MM.1S (cell line): ENCODE measurements at places on chromosomes 11 and 22.

GRCh38 chr11:15071556-15072255 is 1.7 kb upstream of the CALCB start:
- H3K4me1 ChIP-seq = peaks cover 6% of the 10 kb centered on the region; the same call in 1 of the 2 replicates
- H3K4me3 ChIP-seq = no peak overlapping the region
- H3K27me3 ChIP-seq = no peaks in the 10 kb centered on the region

DNA sequence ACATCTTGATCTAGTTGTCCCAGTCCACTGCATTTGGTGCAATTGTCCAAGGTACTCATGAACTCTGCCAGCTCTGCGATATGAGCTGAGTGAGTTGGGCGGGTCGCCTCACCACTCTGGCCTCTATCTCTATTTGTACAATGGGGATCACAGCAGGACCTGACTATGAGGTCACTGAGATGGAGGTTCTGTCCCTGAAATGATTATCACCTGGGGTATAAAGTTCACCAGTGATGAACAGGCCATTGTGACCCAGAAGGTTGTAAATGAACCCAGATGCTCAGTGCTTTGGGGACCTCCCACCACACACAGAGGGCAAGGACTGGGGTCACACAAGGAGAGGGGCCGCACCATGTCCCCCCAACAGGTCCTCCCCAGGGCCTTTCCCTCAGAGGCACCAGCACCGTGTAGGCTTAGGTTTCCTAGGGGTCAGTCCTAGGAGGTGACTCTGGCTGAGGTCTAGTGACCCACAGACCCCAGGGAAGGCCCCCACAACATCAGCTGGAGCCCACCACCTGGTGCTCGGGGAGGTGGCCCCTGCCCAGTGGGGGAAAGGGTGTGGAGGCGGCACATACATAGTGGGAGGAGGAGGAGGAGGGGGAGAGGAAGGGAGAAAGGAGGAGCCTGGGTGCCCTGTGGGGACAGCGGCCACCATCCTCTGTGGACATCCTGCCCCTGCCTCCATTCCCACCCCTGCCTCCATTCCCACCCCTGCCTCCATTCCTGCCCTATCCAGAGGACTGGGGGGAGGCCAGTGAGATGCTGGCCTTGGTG is 25.0 kb upstream of the IGLL1 start:
- no peak for DNase-seq
- no peaks in the 10 kb centered on the region for H3K27me3 ChIP-seq
- H3K36me3 ChIP-seq = no peaks in the 10 kb centered on the region
- H3K27ac ChIP-seq = no peak overlapping the region
- no peak overlapping the region for H3K4me3 ChIP-seq
- no peaks in the 10 kb centered on the region for H3K4me1 ChIP-seq

DNA sequence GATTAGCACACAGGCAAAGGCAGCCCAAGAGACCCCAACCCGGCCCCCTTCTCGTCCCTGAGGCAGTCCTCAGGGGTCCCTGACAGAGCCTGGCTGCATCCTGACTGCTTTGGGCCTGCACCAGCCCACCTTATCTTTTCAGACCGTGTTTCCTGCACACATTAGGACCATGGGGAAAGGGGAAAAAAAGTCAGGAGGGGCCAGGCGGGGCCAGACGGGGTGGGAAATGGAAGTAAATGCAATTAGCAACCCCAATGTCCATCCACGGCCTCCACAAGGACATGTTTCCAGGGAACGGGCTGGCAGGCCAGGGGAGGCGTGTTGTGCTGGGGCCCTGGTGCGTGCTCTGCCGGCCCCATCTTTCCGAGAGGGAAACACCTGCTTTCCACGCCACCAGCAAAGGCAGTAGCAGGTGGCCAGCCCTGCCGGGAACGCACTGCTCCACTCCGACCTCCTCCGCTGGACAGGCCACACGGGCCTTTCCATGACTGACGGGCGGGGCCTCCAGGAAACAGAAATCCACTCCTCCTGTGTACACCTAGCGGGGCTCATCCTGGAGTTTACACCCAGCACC is 7.4 kb downstream of the EHD1 start:
- DNase-seq = no peak
- no peaks in the 10 kb centered on the region for H3K36me3 ChIP-seq
- peaks cover 10% of the 10 kb centered on the region for H3K4me1 ChIP-seq
- no peak overlapping the region for H3K27ac ChIP-seq

DNA sequence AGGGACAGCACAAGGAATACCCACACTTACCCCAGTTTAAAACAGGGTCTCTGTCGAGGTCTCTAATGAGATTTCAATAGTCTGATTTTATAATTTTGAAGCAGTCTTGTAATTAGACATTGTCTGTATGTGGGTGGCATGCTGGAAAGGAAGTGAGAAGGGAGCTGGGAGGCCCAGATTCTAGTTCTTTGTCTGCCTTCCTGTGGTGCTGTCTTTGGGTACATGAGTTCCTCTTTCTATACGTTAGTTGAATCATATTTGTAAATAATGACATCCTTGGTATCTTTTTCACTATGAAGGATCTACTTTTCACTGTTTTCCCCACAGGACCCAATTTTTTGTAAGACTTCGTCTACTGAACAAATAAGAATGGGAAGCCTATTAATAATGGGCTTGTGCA is 42.0 kb upstream of the TENM4 start:
- H3K27ac ChIP-seq = no peak overlapping the region
- peaks cover 48% of the 10 kb centered on the region for H3K4me1 ChIP-seq
- H3K27me3 ChIP-seq = no peaks in the 10 kb centered on the region
- H3K4me3 ChIP-seq = no peak overlapping the region
- DNase-seq = peak; percentile 20

- H3K4me1 ChIP-seq = peaks cover 3% of the 10 kb centered on the region; the same call in 1 of the 2 replicates
- no peak overlapping the region for H3K27ac ChIP-seq
- no peak for DNase-seq
Measured at GRCh38 chr22:16866167-16866566, 41.0 kb upstream of the XKR3 start.

- no peak for DNase-seq
- H3K27me3 ChIP-seq = no peaks in the 10 kb centered on the region
- no peaks in the 10 kb centered on the region for H3K36me3 ChIP-seq
Measured at GRCh38 chr11:15200696-15201095, 86.0 kb downstream of the INSC start.

GRCh38 chr22:48857202-48857805 is 970.4 kb downstream of the BRD1 start:
- no peaks in the 10 kb centered on the region for H3K36me3 ChIP-seq
- peaks cover 70% of the 10 kb centered on the region for H3K27me3 ChIP-seq
- H3K27ac ChIP-seq = no peak overlapping the region
- H3K4me1 ChIP-seq = no peaks in the 10 kb centered on the region
- no peak for DNase-seq
- H3K4me3 ChIP-seq = no peak overlapping the region

DNA sequence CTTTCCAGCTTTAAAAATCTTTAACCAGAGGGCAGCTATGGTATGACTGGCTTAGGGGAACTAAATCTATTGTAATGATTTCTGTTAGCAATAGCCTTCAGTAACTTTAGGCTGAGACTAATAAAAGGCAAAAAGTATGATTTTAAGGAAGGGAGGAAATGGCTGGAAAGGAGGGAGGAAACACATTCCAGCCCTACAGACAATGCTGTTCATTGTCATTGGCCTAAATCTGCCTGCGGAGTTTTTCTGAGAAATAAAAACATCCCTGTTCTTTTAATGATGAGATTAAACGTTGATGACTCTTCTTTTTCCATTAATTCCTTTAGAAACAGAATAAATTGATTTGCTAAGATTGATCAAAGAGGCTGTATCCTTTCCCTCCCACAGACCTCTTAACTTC is 99.6 kb upstream of the GRAMD1B start:
- H3K4me3 ChIP-seq = no peak overlapping the region
- H3K27ac ChIP-seq = no peak overlapping the region
- no peaks in the 10 kb centered on the region for H3K4me1 ChIP-seq
- no peak for DNase-seq

DNA sequence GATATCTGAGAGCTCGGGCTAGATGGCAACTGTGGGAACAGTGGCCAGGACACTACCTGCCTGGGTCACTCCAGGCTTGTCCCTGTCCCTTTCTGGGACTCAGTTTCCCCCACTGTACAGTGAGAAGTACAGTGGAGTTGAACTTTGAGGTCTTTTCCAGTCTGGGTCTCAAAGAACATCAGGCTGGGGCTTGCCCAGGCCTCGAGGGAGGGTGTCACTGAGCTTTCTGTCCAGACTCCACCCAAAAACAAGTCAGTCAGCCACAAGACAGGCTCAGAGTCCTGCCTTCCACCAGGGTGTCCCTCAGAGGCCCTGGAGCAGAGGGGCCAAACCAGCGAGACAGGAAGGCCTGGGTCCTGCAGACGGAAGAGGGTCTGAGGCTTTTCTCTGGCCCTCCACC is 2.0 kb upstream of the PLA2G3 start:
- peaks cover 8% of the 10 kb centered on the region; the same call in 1 of the 2 replicates for H3K27me3 ChIP-seq
- no peak for DNase-seq
- no peak overlapping the region for H3K4me3 ChIP-seq

DNA sequence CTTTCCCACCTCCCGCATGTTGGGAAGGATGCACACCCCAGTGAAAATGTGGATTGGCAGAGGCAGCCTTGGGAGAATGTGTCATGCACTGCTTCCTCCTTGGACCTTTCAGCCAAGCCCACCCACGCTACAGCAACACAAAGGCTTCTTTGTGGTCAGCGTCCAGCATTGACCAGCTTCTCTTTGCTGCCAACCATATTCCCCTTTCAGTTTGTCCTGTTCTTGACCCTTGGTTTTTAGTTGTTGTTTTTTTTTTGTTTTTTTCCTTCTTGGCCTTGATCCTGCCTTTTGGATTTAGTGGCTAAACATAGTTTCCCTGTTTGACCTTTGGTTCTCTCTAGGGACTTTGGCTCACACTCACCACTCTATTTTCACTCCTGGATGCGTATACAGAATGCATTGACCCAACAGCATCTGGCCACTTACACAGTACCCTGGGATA is 573.6 kb downstream of the INSC start:
- DNase-seq = no peak
- no peak overlapping the region for H3K4me3 ChIP-seq
- no peaks in the 10 kb centered on the region for H3K27me3 ChIP-seq
- no peaks in the 10 kb centered on the region for H3K36me3 ChIP-seq
- H3K27ac ChIP-seq = no peak overlapping the region

DNA sequence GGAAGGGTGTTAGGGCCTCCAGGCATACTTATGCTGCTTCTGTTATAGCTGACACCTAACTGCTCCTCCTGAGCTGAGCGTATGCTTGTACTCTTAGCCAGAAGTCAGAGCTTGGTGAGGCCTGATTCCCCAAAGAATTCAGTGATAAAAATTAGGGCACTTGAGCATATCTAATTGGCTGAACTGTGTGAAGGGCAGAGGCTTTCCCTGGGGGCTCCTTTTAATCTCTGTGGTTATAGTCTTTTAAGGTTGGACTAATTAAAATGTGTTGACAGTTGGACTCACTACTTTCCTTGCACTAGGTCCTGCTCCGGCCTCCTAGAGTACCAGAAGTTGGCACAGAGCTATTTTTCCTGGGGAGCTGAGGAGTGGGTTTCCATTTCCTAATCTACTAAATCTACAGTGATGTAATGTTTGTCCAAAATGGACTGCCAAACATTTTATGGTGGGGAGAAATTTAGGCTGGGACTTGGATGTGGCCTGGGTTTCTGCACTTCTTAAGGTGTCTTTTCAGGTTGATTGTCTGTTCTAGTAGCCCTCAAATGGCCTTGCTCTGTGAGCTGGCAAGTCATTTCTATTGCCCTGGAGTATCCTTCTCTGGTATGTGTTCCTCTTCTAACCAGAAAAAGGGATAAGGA is 18.4 kb downstream of the STIM1 start:
- H3K36me3 ChIP-seq = no peaks in the 10 kb centered on the region
- no peak for DNase-seq
- no peaks in the 10 kb centered on the region for H3K27me3 ChIP-seq
- H3K4me3 ChIP-seq = no peak overlapping the region
- peaks cover 26% of the 10 kb centered on the region for H3K4me1 ChIP-seq

GRCh38 chr11:5297721-5298323 is 3.9 kb downstream of the OR51B4 start:
- no peaks in the 10 kb centered on the region for H3K27me3 ChIP-seq
- no peak for DNase-seq
- no peaks in the 10 kb centered on the region for H3K36me3 ChIP-seq
- H3K4me3 ChIP-seq = no peak overlapping the region

- H3K27ac ChIP-seq = no peak overlapping the region
- no peaks in the 10 kb centered on the region for H3K36me3 ChIP-seq
- no peak overlapping the region for H3K4me3 ChIP-seq
- DNase-seq = no peak
- H3K4me1 ChIP-seq = no peaks in the 10 kb centered on the region
Measured at GRCh38 chr11:80487952-80488351, 1047.1 kb upstream of the TENM4 start.

DNA sequence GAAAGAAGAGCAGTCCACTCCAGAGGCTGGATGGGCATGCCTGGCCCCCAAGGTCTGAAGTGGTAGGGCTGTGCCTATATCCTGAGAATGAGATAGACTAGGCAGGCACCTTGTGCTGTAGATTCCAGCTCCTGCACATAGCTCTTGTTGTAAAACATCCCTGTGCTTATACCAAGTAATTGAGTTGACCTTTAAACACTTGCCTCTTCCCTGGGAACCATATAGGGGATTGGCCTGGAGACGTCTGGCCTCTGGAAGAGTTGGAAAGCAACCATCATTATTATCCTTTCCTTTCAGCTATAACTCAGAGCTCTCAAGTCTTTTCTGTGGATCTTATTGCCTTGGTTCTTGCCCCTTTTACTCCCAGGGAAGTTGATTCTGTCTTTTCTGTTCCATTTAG is 15.1 kb downstream of the LIMK2 start:
- no peak for DNase-seq
- no peaks in the 10 kb centered on the region for H3K36me3 ChIP-seq
- no peak overlapping the region for H3K4me3 ChIP-seq
- no peaks in the 10 kb centered on the region for H3K27me3 ChIP-seq
- peaks cover 20% of the 10 kb centered on the region for H3K4me1 ChIP-seq
- H3K27ac ChIP-seq = no peak overlapping the region

GRCh38 chr11:130159657-130160497 is at the start of gene ST14:
ST14 (plus strand) TSS chr11:130159782; CDS start chr11:130159980, 198 bp downstream.
- H3K27ac ChIP-seq = peak within 1 kb of the TSS; percentile 41; the same call in 1 of the 2 replicates
- no peaks in the 10 kb centered on the region for H3K36me3 ChIP-seq
- peak; percentile 74 for DNase-seq
- peaks cover 17% of the 10 kb centered on the region for H3K27me3 ChIP-seq
- peaks cover 28% of the 10 kb centered on the region for H3K4me1 ChIP-seq
- peak within 1 kb of the TSS; percentile 81 for H3K4me3 ChIP-seq

GRCh38 chr11:17813391-17814059 is 78.9 kb downstream of the KCNC1 start:
- H3K4me3 ChIP-seq = no peak overlapping the region
- H3K27ac ChIP-seq = no peak overlapping the region
- no peaks in the 10 kb centered on the region for H3K4me1 ChIP-seq
- no peaks in the 10 kb centered on the region for H3K27me3 ChIP-seq
- no peak for DNase-seq

DNA sequence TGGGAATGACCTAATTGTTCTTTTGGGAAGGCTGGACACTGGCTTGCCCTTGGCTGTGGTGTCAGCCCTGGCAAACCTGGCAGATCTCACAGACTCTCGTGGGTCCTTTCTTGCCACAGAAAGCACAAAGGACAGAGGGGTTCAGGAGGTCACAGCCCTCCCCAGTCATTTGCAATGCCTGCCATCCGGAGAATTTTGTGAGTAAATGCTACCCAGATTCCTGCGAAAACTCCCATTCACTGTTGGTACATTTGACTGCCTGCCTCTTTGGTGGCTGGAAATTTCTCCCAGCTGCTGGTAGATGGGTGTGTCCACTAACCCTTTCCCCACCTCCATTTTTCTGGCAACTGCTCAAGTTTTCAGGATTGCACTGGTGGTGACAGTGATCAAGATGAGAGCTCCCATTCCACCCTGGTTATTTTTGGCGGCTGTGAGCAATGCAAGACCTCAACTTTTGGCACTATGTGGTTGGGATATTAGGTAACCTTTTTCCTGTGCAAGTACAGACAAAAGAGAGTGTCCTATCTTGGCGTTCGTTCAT is 155.7 kb downstream of the NAV2 start:
- no peaks in the 10 kb centered on the region for H3K36me3 ChIP-seq
- no peak for DNase-seq
- no peaks in the 10 kb centered on the region for H3K4me1 ChIP-seq
- H3K27me3 ChIP-seq = no peaks in the 10 kb centered on the region
- no peak overlapping the region for H3K27ac ChIP-seq
- no peak overlapping the region for H3K4me3 ChIP-seq
